ENCODE measurements at places on chromosomes 6 and 20.

- no peak for DNase-seq
These were observed 105.6 kb downstream of the PREX1 start for GRCh38 chr20:48722002-48722731.

- DNase-seq: no peak
These were observed 1.6 kb upstream of the ATXN1 start for GRCh38 chr6:16762550-16763477.

- no peak for DNase-seq
These were observed 365.3 kb downstream of the RNF144B start for GRCh38 chr6:18752278-18753068.

- DNase-seq: no peak
These were observed 8.0 kb downstream of the FAM217B start for GRCh38 chr20:59948212-59948611.

- no peak for DNase-seq
These were observed 12.3 kb downstream of the MTCH1 start for GRCh38 chr6:36973647-36974046.

- no peak for DNase-seq
These were observed 2.4 kb downstream of the MDGA1 start for GRCh38 chr6:37695273-37695672.

DNA sequence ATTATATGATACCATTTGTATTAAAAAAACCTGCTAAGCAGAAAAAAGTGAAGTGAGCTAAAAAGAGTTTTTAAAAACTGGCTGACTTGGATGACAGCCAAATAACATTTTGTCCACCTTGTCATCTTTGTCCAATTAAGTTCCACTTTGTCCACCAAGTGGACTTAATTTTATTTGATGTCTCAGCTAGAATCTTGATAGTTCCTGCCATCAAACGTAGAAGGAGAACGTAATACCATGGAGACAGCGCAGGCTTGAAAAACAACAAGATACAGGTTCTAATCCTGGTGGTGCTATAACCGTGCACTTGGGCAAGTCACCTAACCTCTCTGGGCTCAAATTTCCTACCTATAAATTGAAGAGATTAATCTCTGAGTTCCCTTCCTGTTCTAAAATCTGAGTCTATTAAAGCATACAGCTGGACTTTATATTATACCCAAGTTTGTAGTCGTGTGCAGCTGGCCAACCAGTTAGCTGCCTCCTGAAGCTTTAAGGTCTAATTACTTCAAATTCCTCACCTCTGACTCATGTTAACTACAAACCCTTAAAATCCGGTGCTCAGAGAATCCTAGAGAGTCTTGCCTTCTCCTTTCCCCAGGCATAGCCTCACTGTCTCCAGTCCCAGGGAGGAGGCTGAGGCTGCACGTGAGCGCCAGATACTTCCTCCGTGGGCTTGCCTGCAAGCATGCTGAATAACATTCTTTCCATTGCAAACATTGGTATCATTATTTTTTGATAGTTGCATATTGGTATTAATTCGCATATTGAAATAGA, 16.8 kb downstream of the TMEM244 start:
- no peak for DNase-seq

- no peak for DNase-seq
These were observed 48.7 kb upstream of the FOXQ1 start for GRCh38 chr6:1263039-1263849.

- no peak for DNase-seq
These were observed 938 bp downstream of the WRNIP1 start for GRCh38 chr6:2765896-2766766.

- DNase-seq: no peak
These were observed 1838.1 kb upstream of the DEFB115 start for GRCh38 chr20:29419378-29419777.

Data from NCI-H1417 treated with DMSO at 0.1 percent for 48 hours (cell line).